Activated naive CD4-positive, alpha-beta T cell treated with anti-CD3 and anti-CD28 coated beads for 36 hours (primary cell): ENCODE measurements at places on chromosomes 2 and 18. TPM values are rescaled to one million over a fixed set of nuclear protein-coding genes. Genes with fewer than 3 reads are reported as not detected.

- no peak for DNase-seq
These were observed 57.9 kb downstream of the SNORC start for GRCh38 chr2:232927793-232928550.

- DNase-seq = no peak
These were observed 376.6 kb downstream of the DSEL start for GRCh38 chr18:67139899-67140298.

DNA sequence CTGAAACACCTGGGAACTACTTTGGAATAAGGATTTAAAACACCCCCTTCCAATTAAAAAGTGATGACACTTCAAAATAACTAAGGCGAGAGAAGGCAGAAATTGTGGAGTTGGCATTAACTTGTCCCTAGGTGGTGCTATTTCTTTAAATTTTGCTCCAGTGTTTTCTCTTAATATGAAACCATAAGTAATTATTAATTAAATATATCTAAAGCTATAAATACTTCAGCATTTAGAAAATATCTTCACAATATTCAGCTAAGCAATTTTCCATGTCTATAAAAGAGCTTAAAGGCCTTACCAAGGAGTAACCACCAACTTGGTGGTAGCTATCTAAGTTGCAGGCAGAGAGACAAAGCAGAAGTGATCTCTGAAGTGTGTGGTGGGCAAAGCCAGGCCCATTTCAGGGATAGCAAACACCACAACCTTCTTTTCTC lies 186.8 kb upstream of the PGAP1 start:
- no peak for DNase-seq

DNA sequence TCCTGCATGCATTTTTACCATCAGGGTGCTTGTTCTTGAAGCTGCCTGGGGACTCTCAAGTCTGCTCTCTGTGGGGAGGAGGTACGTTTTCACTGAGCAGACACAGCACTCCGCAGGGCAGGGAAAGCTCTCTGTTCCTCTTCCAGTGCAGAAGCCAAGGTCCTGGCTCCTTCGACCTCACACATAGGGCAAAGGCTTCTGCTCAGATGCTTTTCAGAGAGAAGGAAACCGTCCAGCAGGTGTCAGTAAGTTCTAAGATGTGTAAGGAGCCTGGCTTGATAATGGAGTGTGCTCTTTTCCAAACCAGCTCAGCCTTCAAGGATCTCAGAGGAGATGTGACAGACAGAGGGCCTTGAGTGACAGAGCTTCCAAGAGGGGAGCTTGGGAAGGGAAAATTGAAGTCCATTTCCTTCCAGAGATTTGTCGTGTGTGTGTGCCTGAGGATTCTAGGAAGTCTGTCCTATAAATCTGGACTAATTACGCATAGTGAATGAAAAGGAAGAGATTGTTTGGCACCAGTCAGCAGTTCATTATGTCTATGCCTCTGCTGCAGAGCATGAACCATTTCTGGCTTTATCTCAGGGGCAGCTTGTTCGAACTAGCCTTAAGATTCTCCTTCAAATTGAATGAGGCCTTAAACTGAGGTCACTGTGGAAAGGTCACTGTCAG lies 67.3 kb upstream of the UPP2 start:
- peak; percentile 37 for DNase-seq

DNA sequence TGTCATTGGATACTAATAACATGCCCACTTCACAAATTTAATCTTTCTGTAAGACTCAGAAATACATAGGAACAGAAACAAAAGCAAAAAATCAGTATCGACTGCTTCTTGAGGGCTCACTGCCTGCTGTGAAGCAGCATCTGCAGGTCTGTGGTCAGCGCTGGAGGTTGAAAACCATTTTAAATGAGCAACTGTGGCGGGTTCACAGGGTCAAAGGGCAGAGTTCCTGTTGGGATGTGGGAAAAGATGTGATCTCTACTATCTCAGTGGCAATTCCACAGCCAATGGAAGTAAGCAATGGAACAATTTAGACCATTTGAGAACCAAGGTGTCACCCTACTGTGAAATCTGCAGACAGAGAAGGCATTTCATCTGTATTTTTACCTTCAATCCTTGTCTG lies 468.3 kb downstream of the PARD3B start:
- DNase-seq = no peak

- DNase-seq = peak; percentile 22
These were observed 14.5 kb upstream of the SULT1C4 start for GRCh38 chr2:108363024-108363907.

GRCh38 chr18:13261661-13262357 lies 43.2 kb downstream of the LDLRAD4 start:
- no peak for DNase-seq

DNA sequence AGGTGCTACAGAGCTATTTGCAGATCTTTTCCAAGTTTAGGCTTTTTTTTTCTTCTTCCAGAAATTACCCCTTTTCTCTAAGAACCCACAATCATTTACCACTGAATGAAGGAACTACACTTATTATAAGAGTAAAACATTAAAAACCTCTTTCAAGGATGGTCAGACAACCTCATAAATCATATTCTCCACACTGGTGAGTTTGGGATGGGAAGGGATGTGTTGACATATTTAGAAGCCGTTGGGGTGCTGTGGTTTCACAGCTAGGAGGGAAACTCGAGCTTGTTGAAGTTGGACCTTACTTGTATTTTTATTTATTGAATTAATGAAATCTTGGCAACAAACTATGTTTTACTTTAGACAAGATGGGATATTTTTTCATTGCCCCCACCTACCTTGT lies 289.4 kb upstream of the MEIS1 start:
- DNase-seq = no peak

GRCh38 chr18:26865557-26865956 lies at the start of gene AQP4:
Gene AQP4 (minus strand): TSS chr18:26865707. CDS start chr18:26865689, 18 bp downstream.
- no peak for DNase-seq

DNA sequence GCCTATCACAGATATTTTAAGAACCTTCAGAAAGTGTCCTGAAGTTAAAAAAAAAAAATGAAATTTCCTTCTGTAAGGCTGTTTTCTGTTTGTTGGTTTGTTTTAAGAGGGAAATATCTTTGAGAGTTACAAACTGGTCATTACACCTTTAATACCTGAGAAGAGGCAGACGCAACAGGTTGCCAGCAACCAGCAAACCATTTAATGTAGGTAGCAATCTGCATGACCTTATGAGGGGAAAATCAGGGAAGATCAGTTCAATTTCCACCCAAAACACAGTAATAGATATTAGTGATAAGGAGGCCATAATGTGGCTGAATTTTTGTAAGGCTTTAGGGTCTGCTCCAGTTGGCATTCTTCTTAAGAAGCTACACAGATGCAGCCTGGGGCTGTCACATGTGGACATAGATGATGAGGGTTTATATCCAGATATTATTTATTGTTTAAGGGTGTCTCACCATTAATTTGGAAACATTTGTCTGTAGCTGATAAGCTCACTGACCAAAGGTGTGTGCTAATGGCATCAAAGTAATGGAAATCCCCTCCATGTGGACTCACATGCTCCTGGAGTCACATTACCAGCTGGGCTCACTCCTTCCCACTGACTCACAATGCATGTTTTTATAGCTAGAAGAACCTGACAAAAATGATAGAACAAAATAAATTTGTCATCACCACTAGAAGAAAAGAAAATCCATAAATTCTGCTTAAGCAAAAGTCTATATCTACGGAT lies 83.5 kb upstream of the DTNA start:
- no peak for DNase-seq

GRCh38 chr2:19700861-19701585 lies 200.8 kb downstream of the TTC32 start:
- no peak for DNase-seq

DNA sequence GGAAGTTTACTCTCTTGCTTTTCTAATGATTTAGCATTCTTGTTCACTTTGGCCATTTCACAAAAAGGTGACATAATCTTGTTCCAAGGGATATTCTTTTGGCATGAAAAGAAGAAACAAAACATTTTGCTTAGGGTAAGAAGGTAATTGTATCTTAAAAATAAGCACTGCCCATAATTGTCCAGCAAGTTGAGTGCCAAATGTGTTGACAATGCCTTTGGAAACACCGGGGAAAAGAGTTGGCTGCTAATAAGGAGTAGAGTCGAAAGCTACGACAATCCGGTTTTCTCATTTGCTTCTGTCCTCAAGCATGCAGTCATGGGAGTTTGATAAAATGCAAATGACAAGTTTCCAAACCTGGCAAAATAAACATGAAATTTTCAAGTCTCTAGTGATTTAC lies 27.3 kb downstream of the ITGAV start:
- DNase-seq = no peak

DNA sequence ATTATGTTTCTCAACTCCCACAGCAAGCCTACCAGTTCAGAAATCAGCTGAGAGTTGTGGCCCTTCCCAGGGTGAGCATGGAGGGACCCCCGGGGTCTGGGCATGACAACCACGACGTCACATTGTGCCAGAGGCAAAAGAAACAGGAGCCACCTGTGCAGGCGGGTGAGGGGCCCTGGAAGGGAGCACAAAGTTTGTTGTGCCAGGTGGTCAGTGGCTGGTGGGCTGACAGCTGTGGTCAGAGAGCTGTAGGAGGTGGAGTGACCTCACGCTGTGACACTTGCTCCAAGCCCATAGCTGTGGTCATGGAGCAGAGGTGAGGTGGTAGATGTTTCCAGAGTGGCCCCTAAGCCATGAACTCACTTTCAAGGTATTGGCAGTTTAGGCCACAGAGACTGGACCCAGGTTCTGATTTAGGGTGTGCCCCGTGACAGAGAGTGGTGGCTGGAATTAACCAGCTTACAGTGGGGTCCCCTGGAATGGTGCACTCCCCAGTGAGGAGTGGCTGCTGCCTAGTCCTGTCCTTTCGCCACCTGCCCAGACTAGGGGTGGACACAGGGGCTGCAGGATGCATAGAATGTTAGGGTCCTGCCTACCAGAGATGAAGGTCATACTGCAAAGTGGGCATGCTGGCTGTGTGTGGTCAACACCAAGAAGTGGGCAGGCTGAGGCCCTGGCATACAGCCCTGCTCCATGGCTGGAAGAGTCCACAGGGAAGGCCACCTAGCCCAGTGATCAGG lies 136.4 kb downstream of the GLI2 start:
- DNase-seq = no peak

DNA sequence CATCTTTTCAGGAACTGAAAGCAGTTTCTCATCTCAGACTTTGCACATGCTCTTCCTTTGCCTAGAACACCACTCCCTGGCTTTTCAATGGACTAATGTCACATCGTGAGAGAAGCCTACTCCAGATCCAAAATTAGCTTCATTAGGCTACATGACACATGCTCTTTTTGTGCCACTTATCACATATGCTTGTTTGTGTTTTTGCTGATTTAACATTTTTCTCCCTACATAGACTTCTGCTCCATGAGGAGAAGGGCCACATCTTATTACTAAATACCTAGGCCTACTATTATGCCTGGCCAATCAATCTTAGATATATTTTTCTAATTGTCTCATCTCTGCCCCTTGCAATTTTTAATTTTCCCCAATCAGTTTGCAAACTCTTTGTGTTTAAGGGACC lies 186.4 kb upstream of the LHCGR start:
- no peak for DNase-seq

DNA sequence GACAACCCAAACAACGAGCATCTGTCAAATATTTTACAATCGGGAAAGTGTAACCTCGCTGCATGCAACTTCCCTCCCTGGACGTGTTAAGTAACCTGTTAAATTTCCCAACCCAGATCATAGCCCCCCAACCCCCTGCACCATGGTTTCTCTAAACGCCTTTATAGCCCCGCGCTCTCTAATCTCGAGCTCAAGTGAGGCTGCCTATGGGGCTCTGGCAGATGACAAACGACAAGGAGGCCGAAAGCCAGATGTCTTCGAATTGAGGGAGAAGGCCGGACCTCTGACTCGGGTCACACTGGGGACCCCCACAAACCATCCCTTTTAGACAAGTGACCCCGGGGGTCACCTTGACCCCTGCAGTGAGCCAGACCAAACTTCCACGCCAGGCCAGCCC lies 526 bp downstream of the COX7A2L start:
- no peak for DNase-seq

GRCh38 chr2:18357537-18357936 lies 202.9 kb downstream of the RDH14 start:
- no peak for DNase-seq

- DNase-seq = no peak
These were observed 10.4 kb upstream of the CAVIN2 start for GRCh38 chr2:191857259-191857805.

- no peak for DNase-seq
These were observed 71.3 kb upstream of the TWSG1 start for GRCh38 chr18:9263264-9263663.

- DNase-seq = peak; percentile 6
These were observed 38.7 kb downstream of the SDC1 start for GRCh38 chr2:20186078-20186854.

- DNase-seq = no peak
These were observed 167.4 kb downstream of the C1D start for GRCh38 chr2:67895227-67895941.

GRCh38 chr2:52536929-52537460 lies 1230.6 kb upstream of the CHAC2 start:
- no peak for DNase-seq

DNA sequence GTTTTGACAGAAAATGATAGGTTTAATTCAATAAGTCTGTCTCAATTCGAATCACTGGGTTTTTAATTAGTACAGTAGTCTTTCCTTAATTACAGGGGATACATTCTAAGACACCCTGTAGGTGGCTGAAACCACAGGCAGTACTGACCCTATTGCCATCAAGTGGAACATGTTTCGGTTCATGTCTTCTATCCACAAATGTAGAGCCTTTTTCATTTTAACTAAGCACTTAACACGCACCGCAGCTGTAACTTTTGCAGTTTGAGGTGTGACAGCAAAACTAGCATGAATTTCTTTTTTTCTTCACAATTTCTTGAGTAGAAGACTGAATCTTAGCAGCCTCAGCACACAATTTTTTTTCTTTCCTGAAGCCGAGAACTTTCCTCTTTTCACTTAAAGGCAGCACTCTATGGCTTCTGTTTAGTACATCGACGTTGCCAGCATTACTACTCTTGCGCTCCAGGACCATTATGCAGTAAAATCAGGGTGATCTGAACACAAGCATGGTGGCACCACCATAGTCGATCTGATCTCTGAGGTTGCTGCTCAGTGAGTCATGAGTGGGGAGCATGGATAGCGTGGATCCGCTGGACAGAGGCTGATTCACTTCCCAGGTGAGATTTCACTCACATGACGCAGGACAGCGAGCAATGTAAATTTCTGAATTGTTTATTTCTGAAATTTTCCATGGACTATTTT lies 805.1 kb downstream of the RNF144A start:
- DNase-seq = no peak

Gene LBX2
- 0.31 TPM for total RNA-seq

Gene ANKRD62
- total RNA-seq = not detected

Gene PRKAG3
- total RNA-seq = not detected

Gene RGPD4
- 0.19 TPM for total RNA-seq

Gene NAT8
- not detected for total RNA-seq

Gene IWS1
- total RNA-seq = 52.5 TPM

Gene ALKAL2
- not detected for total RNA-seq

Gene CCDC141
- 4.6 TPM for total RNA-seq

Gene NABP1
- total RNA-seq = 101 TPM

Gene CNDP1
- total RNA-seq = not detected

Gene ANKRD39
- 27.3 TPM for total RNA-seq

Gene DHRS9
- 2.6 TPM for total RNA-seq

Gene REG3G
- not detected for total RNA-seq

Gene DOK6
- total RNA-seq = not detected
